Stimulated activated naive B cell treated with anti-CD40 and anti-IgM and Interleukin-4, amounts not matched to agents 10 μg/mL and 1 μg/mL and 100 μg/mL, for 72 hours (primary cell): ENCODE measurements at places on chromosomes 3 and 15.
A peak's percentile ranks its signal among the peaks of the same experiment; 100 is the strongest.

- no peak for DNase-seq
These were observed 67.8 kb downstream of the AAGAB start for GRCh38 chr15:67186688-67187087.

- DNase-seq, result no peak
These were observed 116.3 kb downstream of the CHL1 start for GRCh38 chr3:312911-313310.

DNA sequence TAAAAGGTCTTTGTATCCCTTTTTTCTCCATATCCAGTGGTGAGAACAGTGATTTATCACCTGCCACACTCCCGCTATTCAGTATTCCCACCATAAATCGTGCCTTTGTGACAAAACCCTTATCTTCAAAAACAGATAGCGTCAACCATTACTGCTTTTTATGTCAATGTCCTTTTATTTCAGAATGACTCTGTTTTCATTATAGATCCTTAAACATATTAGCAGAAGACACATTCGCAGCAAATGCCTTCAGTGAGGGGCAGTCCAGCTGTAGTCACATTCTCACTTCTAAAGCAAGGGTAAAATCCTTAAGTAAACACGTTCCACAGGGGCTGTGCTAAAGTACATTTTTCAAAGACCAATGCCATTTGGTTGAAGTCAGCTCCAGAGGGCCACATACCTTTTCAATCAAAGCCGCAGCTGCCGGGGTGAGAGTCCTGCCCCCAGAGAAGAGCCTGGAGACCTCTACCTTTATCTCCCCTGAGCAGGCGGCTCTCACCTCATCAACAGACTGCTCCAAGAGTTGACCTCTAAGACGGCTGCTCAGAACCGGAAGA is 53.4 kb downstream of the PDZRN3 start:
- DNase-seq, result no peak

DNA sequence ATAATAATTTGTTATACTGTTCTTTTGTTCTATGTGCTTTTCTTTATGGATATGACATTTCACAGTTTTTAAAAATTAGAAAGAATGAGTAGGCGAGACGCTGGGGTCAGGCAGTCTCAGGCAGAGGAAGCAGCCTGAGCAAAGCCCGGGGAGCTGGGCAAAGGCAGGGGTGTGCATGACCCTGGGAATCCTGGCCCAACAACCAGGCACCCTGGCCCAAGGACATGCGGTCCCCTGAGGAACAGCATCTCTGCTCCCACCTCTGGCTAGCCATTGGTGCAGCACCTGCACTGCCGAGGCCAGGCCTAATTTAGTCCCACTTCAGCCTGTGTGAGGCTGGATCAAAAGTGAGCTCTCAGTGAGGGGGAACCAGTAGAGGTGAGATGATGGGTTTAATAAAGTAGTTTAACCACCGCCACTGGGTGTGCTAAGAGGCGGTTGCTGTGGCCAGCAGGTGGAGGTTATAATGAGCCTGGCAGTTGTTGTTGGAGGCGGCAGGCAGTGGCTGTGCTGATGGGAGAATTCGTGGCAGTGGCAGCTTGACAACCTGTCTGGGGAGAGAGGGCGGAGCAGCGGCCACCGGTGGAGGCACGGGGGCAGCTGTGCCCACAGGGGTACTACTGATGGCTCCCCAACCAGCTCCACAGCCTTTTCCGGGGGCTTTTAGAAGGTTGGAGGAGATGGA is 41.5 kb downstream of the PRKCD start:
- DNase-seq, result no peak

DNA sequence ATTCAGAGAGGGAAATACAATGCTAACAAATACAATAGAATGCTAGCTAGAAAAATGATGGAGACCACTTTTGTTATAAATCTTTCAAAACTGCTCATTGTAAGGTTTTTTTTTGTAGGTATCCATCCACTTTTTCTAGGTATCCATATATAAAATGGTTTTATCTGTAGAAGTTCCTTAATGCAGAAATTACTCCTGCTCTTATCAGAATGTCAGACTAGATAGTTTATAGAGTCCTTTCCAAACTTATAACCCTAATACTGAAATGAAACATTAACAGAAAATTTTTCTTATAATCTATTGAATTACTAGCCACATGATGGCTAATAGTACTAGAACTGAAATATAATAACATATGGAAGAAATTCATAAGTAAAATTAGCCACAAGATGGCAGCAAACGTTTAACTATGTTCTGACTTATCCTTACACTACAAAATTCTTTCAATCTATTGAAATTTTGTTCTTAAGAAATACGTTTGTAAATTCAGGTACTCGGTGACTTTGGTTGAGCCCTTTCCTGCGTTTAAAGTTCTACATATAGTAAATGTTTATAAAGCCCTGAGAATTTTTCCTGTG is 58.5 kb downstream of the ECT2 start:
- no peak for DNase-seq

GRCh38 chr3:38564631-38565338 is 68.6 kb downstream of the EXOG start:
- DNase-seq, result no peak

DNA sequence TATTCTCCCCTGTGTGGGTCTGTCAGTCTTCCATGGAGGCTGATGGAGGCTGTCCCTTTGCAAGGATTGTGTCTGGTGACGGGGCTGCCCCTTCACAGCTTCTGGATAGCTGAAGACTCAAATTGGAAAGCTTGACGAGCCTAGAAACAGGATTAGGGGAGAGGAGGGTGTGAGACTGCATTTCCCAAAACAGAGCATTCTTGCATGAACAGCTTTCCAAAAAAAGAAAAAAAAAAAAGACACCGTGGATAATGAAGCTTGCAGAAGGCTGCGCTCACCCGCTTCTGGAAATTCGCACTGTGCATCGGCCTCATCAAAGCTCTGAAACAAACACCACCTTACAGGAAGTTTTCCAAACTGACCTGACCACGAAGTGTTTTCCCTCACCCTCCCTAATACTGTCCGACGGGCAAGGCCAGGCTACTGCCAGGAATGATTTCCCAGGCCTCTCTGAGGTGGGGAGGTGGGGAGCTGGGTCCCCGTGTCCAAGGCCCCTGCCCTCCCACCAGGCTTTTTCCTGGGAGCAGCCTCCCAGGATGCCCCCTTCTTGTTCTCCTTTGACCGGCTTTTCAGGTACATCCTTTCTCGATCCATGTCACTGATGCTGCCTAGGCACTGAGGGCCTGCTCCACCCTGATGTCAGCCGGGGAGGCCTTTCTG is 24.9 kb upstream of the MUC4 start:
- no peak for DNase-seq

GRCh38 chr3:11413071-11413470 is 140.9 kb downstream of the ATG7 start:
- DNase-seq, result no peak

GRCh38 chr15:68023307-68024101 is 30.6 kb upstream of the PIAS1 start:
- no peak for DNase-seq

DNA sequence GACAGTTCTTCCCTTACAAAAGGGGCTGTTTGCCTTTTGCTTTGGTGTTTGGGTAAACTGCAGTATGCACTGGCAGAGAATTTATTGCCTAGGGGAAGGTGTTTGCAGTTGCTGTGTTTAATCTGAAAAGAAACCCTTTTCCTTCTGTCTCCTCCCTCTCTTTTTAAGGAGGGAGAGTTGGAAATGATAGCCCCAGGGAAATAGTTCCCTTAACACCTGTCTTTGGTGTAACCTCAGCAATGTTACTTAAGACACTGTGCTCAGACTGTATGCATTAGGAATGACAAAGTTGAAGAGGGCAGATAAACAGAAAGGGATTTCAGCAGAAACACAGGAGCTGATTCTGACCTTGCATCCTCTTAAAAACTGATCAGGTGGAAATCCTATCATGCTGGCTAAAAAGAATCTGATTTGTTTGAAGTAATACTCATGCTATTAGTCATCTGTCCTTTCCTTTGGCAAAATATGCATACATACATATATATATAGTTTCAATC is 125.4 kb downstream of the TP63 start:
- DNase-seq, result no peak

GRCh38 chr3:56667973-56668579 is 15.0 kb downstream of the TASOR start:
- no peak for DNase-seq

GRCh38 chr15:29135702-29136646 is 133.6 kb downstream of the NSMCE3 start:
- no peak for DNase-seq

GRCh38 chr3:47780741-47781684 is 680 bp downstream of the SMARCC1 start:
- peak; percentile 51 for DNase-seq

DNA sequence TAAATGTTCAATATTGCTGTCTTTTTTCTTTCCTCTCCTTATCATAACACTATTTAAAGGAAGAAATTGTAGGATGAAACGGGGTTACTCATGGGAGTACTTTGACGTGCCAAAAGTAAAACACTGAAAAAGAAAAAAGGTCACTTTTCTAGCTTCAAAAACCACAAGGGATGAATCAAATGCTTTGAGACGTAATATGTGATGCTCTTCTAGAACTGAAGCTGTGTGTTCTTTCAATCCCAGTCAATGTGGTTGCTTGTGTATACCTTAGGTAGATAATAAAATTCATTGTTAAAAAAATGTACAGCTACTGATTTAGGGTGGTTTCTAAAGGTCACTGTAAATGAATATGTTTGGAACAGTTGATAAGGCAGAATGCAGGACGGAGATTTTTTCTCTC is 538.8 kb upstream of the ZNF717 start:
- DNase-seq, result no peak

- DNase-seq, result no peak
These were observed 445.3 kb downstream of the OTOL1 start for GRCh38 chr3:161941891-161942290.

DNA sequence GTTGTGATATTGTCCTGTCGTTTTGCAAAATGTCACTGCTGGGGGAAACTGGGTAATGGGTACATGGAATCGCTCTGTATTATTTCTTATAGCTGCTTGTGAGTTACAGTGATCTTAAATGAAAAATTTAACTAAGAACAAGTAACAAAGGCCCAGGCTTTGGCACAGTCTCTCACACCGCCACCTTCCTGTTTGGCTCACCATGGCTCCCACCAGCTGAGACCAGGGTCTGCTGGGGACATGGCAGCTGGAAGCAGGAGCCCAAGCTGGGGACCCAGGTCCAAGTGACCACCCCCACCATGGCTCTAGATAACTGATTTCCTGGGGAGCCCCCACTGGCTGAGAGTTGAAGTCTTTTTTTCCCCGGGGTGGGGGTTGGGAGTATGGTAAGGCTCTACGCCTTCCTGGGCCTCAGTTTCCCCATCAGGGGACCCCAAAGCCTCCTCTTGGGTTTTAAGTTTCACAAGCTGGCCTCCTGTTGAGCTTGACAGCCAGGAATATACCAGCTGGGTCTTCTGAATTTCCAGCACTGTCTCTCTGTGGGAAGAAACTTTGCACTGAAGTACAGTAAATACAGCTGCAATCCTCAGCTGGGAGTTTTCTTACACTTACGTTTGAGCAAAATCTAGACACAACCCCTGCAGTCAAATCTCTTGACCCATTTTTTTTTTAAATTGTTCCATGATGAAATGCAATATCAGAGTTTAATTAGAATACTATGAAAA is 26.1 kb downstream of the ABTB1 start:
- DNase-seq, result no peak

DNA sequence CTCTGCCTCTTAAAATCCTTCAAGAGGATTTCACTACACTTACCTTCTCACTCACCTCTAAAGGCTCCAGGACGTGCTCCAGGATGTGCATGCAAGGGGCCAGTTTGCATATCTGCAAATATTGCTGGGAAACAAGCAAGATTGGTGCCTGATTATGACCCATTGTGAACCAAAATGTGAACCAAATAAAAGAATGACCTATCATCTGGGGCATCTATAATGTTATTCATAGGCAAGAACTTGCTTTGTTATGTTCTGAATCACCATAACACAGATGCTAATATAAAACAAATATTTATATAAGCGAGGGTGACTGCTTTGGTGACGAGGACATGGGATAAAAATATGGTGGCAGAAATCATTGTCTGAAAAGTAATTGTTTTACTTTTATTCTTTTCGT is 5.5 kb downstream of the IL12A start:
- DNase-seq, result no peak

DNA sequence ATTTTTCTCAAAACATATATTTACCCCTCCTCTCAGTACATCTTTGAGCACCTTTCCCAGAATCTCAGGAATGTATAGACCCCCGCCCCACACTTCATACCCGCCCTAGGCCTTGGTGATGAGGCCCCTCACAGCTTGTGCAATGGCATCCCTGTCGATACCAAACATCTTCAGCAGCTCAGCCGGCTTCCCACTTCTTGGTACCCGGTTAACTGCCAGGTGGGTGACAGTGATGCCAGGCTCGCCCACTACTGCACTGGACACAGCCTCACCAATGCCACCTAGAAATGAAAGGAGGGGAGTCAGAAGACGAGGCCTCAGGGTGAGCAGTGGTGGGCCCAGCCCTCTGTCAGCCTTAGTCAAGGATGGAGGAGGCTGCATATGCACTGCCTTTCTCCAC is 30.2 kb downstream of the TKT start:
- no peak for DNase-seq

- no peak for DNase-seq
These were observed 209.3 kb upstream of the UMPS start for GRCh38 chr3:124520970-124521369.

DNA sequence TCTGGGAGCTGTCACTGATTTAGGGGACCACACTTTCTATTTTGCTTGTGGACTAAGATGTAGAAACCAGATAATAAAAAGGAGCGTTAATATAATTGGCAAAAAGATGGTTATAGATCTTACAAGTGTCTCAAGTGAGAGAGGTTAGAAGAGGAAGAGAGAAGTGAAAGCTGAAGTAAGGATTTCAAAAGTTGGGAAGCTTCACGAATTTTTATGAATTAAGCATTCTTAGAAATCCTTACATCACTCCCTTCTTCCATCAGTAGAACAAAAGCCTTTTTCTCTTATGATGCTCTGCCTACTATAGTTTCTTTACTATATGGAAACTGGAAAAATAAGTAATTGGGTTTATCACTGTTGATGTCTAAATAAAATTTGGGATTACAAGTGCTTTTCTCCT is 146.5 kb downstream of the FNDC3B start:
- DNase-seq, result no peak

- DNase-seq, result no peak
These were observed 205.0 kb downstream of the LSAMP start for GRCh38 chr3:116240261-116240660.

DNA sequence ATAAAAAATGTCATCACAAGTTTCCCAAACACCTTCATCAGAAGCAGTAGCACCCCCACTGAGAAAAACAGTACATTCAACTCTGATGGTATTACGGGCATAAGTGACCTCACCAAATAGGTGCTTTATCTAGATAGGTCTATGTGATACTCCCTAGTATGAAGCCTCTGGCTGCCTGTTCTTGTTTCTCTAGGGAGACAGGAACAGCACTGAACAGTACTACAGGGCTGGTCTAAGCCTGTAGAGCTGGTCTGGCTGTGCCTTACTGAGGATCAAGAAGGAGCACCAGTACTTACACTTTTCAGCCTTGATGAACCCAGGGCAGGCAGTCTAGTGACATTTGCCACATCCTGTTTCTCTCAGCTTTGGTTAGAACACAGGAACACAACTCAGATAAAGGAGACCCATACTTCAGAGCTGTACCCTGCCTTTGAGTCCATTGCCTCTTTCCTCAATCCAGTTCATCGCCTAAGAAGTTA is 35.9 kb downstream of the OXNAD1 start:
- DNase-seq, result no peak

- DNase-seq, result no peak
These were observed 43.8 kb upstream of the B3GALNT1 start for GRCh38 chr3:161148832-161149475.
